NCI-H510A treated with DMSO at 0.1 percent for 48 hours (cell line): ENCODE measurements at places on chromosomes 5 and 9.

GRCh38 chr5:172104801-172105701 is 83.0 kb downstream of the STK10 start:
- DNase-seq = no peak

- DNase-seq = no peak
These were observed 184.9 kb upstream of the SLC12A2 start for GRCh38 chr5:127898551-127899213.

GRCh38 chr5:80246995-80247729 is 8.7 kb downstream of the SERINC5 start:
- DNase-seq = peak; percentile 71

GRCh38 chr5:146016764-146017484 is 80.5 kb downstream of the SH3RF2 start:
- DNase-seq = no peak

DNA sequence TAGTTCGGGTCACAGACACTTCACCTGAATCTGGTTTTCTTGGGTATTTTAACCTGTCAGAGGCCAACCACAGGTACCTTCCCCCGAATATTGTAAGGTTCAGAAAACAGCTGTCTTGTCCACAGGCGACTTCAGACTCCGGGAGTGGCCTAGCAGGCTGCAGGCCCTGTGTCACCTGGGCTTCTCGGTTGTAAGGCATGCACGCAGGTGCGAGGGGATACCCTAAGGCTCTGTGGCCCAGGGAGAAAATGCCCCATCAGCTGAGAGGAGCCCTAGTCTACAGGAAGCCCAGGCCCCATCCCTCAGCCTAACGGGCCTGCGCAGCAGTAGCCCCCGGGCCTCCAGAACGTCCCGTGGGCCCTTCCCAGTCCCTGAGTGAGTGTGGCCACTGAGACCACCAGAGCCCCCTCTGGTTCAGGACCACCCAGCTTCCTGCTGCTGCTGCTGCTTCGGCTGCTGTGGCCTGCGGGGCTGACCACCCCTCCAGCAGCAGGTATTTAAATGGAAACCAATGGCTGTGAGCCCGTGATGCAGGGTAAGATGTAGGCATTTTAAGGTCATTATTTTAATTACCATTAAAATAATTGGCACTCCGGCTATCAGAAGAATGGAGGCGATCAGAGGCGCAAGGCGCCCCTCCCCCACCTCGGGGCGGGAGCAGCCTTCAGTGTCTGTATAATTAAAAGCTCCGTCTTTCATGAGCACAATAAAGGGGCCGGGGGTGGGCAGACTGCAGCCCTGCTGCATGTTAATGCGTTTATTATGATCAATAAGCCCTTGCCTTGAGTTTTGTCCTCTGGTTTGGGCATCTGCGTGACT is 65.4 kb downstream of the PSMB7 start:
- DNase-seq = no peak

GRCh38 chr5:100838048-100838473 is 65.0 kb downstream of the ST8SIA4 start:
- DNase-seq = no peak

DNA sequence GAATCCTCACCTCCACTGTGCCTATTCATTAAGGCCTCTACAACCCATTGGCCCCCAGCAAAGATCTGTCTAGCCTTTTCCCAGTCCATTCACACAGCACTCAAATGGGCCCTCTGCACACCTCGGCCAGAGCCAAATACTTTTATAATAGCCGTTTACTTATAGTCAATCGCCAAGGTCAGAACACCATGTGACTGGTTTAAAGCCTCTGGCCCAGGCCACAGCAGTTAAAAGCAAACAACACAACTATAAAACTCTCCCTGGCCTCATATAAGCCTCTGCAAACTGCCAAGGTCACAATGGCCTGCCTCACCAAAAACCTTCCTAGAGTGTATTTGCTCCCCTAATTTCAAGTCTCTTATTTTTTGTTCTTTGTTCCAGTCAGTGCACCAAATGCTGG is 562.6 kb downstream of the CAAP1 start:
- DNase-seq = no peak

- DNase-seq = no peak
These were observed 111.8 kb upstream of the TLE1 start for GRCh38 chr9:81801190-81801589.

DNA sequence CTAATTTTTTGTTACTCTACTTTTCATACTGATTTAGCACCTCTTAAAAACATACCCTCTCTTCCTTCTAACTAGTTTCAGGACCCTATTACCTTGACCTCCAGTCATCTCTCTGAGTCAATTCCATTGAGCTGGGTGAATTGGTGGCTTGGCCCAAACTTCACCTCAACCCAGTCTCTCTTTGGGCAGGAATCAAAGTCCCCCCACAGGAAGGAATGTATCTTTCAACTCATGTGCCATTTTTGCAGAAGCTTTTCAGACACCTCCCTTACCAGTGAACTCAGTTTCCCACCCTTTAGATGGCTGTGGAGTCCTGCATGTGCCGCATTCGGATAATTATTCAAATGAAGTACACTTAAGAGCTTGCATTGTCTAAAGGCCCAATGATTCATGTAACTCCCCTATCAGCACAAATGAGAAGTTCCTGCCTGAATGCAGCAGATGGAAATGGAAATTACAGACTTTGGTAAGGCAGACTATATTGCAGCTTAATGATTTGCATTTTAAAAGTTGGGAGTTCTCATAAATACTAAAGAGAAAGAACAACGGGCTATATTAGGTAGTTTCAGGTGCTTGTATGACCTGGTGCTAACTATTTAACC is 693.5 kb downstream of the PTPRD start:
- no peak for DNase-seq

DNA sequence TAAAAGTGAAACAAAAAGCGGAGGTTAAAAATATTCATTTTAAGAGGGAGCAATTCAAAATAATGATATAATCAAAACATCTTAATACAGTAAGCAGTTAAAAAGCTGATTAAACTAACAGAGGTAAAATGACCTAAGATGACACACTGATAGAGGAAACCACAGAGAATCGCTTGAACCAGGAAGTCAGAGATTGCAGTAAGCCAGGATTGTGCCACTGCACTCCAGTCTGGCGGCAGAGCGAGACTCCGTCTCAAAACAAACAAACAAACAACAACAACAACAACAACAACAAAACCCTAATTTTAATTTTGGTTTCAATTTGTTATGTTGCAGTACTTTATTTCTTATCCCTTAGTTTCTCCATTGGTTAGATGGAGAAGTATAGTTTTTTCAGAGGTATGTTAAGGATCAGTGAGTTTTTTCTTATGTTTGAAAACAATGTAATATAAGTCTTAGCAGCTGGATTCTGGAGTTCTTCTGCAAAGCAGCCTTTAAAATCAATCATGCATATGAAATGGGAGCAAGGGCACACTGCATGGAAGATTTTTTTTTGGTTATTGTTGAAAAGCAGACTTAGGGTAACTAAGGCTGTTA is 58.5 kb downstream of the MLANA start:
- DNase-seq = peak; percentile 23

DNA sequence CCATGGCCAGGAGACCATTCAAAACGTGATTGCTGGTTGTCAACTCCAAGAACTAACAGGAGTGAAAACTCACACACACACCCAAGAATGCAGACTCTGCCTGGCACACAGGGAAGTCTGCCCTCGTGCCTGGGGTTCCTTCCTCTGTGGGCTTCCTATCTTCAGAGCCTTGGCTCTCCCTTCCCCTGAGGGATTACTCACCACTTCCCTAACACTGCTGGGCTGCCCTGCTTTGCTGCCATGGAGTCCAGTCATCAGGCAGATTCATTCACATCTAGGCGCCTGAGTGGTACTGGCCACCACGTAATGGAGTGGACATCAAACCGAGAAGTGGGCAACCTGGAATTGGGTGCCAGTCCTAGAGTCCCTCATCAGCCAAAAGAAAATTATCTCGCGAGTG is 76.4 kb upstream of the PRSS3 start:
- no peak for DNase-seq

DNA sequence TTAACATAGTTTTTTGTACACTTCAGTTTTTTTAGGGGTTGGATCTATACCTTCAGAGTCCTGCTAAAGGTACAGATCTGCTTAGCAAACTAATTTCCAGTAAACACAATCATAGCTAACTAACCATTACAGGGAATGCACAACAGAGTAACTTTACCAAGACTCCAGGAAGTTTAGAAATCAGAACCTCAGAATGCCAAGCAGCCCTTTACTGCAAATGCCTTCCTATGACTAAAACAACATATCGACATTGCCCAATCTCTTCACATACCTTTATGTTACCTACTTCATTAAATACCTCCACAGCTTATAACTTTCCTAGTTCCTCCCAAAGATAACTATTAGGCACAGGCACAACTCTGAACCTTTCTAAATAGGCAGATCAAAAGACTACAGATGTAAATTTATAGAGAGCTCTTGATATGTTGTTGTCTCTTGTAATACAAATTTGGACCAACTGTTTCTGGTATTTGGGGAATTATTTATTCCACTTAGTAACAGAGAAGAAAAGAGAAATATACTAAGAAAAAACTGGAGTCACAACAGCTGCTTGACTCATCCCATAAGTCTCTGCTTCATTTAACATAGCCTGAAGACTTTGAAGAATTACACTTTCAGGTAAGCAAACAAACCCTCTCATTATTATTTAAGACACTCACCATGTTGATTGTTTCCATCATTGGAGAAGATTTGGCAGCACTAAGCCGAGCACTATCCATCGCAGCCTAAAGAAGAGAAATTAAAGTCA is 46.0 kb upstream of the OR2K2 start:
- no peak for DNase-seq

DNA sequence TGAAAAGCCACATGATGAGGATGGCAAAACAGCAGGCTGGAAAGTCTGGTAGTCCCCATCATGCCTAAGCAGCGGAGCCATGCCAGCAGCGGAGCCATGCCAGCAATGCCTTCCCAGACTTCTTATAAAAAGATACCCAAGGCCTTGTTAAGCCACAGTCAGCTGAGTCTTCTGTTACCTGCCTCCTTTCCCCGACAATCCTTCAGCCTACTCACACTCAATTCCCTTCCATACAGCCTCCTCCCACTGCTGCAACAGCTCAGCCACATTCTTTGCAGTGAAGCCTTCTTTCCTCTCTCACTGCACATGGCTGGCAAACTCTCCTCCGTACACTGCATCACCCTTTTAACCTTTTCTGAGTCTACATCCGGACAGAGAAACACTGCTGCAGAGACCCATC is 114.9 kb downstream of the AUH start:
- no peak for DNase-seq

GRCh38 chr9:81113453-81114124 is 575.8 kb downstream of the TLE1 start:
- no peak for DNase-seq

- DNase-seq = no peak
These were observed 108.3 kb upstream of the ICE1 start for GRCh38 chr5:5314166-5314565.

DNA sequence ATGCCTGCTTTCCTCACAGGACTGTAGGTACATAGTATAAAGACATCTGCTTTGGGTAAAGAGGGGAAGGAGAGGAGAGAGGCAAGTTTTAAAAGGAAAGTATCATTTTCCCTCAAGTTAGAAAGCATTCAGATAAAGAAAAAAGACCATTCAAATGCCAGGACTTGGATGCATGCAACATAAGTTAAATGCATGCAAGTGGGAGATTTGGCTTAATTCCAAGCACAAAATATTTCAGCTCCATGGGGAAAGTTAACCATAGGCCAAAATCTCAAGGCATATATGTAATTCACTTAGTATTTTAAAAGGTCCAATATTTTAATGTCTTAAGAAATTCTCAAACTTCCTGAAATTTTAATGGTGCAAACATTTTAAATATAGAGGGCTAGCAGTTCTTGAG is 36.4 kb downstream of the POU5F2 start:
- DNase-seq = no peak

DNA sequence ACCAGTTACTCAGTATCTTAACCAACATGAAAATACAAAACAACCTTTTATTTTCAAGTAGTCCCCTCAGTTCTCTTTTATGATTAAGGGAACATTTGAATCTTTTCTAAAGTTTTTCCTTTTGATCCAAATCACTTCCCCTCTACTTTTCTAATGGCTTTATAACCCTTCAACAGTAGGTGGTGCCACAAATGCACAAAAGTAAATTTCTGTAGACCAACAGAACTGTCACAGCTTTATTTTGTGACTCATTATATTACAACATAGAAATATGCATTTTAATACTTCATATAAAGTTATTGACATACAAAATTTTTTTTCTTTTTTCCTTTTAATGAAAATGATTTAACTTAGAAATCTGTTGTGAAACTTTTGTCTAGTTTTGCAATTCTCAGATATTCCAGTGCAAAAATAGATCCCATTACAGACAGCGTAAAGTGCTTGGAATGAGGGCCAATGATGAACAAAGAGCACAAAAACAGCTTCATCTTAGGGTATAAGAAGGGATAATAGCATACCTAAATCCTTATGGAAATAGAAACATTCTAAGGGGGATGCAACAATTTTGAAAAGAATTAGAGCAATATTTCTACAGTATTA is 17.0 kb downstream of the NIPSNAP3B start:
- peak; percentile 35 for DNase-seq

DNA sequence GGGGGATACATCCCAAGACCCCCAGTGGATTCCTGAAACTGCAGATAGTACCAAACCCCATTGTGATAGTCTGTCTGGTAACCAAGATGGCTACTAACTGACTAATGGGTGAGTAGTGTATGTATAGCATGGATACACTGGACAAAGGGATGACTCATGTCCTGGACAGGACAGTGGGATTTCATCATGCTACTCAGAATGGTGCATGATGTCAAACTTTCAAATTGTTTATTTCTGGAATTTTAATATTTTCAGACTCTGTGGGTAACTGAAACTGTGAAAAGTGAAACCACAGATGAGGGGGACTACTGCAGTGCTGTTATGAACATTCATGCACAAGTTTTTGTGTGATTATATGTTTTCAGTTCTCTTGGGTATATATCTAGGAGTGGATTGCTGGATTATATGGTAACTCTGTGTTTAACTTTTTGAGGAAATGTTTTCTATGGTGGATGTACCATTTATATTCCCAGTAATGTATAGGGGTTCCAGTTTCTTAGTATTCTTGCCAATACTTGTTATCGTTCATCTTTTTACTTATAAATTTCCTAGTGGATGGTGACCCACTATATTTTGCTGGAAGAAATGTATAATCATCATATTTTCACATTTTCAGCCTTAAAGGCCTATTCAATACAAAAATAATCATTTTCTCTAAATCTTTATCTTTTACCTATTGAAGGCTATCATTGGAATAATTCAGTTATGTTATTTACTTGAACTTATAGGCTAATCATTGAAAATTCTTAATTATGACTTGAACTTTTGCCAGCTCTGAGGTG is 140.9 kb downstream of the NR3C1 start:
- DNase-seq = no peak

DNA sequence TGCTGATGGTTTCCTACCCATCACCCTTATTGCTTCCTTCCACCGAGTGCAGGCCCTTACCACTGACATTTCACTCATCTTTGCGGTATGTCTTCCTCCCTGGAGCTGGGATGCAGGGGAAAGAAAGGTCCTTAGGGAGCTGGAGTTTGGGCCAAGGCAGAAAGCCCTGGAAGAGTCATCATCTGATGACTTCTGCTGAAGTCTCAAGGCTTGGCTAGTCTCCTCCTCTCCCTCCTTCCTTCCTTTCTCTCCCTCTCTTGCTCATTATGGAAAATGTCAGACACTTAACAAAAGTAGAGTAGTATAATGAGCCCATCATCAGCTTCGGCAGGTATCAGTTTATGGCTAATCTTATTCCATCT is 40.0 kb downstream of the LARP1 start:
- DNase-seq = no peak
